ENCODE measurements at places on chromosomes 16 and 17.
A peak's percentile ranks its signal among the peaks of the same experiment; 100 is the strongest.

GRCh38 chr17:75077496-75078283, 10.1 kb upstream of the SLC16A5 start:
- no peak for DNase-seq

- no peak for DNase-seq
These were observed 53.2 kb downstream of the SLC39A11 start for GRCh38 chr17:73039282-73039681.

DNA sequence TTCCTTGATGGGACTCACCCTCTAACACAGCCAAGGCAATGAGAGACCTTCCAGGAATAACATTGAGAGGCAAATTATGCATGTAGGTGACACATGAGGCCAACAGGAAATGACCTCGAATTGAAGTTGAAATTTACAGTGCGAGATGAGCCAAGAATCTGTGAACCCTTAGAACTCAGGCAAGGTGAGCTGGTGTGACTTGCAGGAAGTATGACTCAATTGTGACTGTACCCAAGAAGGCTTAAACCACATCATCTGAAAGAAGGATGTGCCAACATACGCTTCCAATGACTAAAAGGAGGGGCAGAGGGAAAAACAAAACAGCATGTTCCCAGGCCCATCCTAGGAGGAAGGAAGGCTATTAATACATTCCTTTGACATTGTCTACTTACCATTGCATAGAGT, 44.8 kb downstream of the PITPNC1 start:
- peak; percentile 42 for DNase-seq

- DNase-seq, result no peak
These were observed 41.0 kb downstream of the TUBD1 start for GRCh38 chr17:59851439-59852375.

All from AG04449 (cell line).